ENCODE measurements at places on chromosomes 6 and 20.

DNA sequence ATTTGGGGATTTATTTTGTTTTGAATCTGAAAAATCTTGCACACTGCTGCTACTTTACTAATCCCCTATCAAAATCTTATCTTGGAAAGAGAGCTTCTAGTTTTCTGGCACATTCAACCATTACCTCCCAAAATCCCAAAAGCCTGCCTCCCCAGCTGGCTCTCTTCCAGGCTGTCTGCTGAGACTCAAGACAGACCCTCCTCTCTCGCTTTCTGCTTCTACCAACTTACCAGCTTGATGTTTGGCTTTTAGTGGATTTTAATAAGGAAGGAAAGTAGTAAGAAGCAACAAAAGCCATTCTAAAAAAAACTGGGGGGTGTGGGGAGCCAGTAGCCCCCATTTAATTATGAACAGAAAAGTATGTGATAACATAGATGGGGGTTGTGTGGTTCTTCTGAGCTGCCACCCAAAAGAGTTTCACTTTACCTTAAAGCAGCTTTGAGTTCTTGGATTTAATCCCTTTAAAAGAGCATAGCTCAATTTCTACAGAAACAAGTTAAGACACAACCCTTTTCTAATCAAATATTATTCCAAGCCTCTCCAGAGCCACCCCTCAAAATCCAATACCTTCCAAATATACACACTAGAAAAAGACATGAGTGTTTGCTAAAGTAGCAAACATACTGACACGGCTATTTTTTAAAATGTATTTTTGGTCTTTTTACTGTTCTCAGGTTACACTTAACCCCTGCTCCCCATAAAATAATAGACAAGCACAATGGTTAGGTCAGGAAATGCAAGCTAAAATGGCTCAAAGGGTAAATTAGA, 71.7 kb downstream of the ATP9A start:
- peaks cover 40% of the 10 kb centered on the region for H3K4me1 ChIP-seq
- peak; percentile 74 for DNase-seq
- H3K4me3 ChIP-seq, result no peak overlapping the region
- H3K36me3 ChIP-seq, result peaks cover 21% of the 10 kb centered on the region
- H3K27ac ChIP-seq, result no peak overlapping the region

GRCh38 chr6:117008618-117009017, 131.6 kb downstream of the RFX6 start:
- H3K4me3 ChIP-seq, result no peak overlapping the region
- DNase-seq, result no peak
- no peak overlapping the region for H3K27ac ChIP-seq
- no peaks in the 10 kb centered on the region for H3K36me3 ChIP-seq
- H3K27me3 ChIP-seq, result no peaks in the 10 kb centered on the region

DNA sequence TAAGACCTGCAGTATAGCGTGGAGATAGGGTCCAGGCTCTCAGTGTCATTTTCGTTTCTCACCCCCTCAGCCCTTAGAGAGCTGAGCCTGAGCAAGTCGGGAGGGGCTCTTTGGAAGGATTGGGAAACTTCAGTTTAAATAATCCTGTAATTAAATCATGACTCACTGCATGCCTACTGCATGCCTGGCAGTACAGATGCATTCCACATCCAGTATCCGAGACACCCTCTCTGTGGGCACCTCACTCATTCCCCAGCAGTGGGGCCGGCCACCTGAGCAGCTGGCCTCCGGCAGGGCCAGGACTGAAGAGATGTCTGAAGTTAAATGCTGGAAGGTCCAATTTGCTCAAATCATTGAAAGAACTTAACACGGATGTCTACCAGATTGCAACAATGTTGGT, 316.6 kb downstream of the THBS2 start:
- H3K27me3 ChIP-seq, result no peaks in the 10 kb centered on the region
- no peaks in the 10 kb centered on the region for H3K36me3 ChIP-seq
- no peak overlapping the region for H3K4me3 ChIP-seq
- peak overlapping the region; percentile 14 for H3K27ac ChIP-seq
- no peaks in the 10 kb centered on the region for H3K4me1 ChIP-seq
- DNase-seq, result no peak

- DNase-seq, result no peak
- no peak overlapping the region for H3K27ac ChIP-seq
- peaks cover 14% of the 10 kb centered on the region for H3K4me1 ChIP-seq
- no peak overlapping the region for H3K4me3 ChIP-seq
- H3K36me3 ChIP-seq, result no peaks in the 10 kb centered on the region
- no peaks in the 10 kb centered on the region for H3K27me3 ChIP-seq
Observed at GRCh38 chr20:9110365-9110764, 41.5 kb downstream of the PLCB4 start.

DNA sequence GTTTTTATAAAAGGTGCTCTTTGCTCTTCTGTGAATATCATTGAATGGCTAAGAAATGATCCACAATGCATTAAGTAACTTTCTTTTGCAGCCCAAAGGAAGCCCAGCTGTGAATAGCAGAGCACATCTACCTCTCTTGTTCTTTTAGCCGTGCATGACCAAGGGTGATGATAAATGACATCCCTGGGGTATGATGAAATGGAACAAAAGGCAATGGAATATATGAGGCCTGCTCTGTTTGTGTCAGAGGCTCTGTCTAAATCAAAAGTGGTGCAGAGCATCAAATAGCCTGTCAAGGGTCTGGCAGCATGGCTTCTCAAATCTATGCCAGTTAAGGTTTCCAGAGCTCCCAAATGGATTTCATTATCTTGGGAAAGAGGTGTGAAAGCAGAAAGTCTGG, 362.6 kb upstream of the RNF217 start:
- no peak for DNase-seq
- no peaks in the 10 kb centered on the region for H3K4me1 ChIP-seq
- H3K36me3 ChIP-seq, result no peaks in the 10 kb centered on the region
- no peaks in the 10 kb centered on the region for H3K27me3 ChIP-seq
- H3K27ac ChIP-seq, result no peak overlapping the region

DNA sequence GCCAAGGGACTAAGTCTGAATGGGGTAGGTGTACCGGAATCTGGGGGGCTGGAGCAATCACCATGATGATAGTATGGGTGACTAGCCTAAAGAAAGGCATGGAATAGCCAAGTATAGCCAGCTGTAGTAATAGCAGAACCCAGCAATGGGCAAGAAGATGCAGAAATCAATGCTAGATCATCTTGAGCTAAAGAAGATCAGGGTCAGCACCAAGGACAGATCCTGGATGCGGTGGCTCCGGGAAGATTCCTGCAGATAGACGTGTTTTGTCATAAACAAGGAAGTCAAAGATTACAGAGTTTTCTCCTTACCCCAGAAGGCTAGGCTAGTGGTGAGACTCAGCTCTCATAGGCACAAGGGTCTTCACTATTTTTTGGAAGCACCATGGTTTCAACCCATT, 561.6 kb upstream of the CHD6 start:
- H3K4me1 ChIP-seq, result no peaks in the 10 kb centered on the region
- H3K36me3 ChIP-seq, result no peaks in the 10 kb centered on the region
- DNase-seq, result peak; percentile 44
- H3K27ac ChIP-seq, result no peak overlapping the region
- H3K27me3 ChIP-seq, result peaks cover 8% of the 10 kb centered on the region

Data from stomach (tissue), 19 donors.